ENCODE measurements at places on chromosomes 2 and 18.
A peak's percentile ranks its signal among the peaks of the same experiment; 100 is the strongest.

DNA sequence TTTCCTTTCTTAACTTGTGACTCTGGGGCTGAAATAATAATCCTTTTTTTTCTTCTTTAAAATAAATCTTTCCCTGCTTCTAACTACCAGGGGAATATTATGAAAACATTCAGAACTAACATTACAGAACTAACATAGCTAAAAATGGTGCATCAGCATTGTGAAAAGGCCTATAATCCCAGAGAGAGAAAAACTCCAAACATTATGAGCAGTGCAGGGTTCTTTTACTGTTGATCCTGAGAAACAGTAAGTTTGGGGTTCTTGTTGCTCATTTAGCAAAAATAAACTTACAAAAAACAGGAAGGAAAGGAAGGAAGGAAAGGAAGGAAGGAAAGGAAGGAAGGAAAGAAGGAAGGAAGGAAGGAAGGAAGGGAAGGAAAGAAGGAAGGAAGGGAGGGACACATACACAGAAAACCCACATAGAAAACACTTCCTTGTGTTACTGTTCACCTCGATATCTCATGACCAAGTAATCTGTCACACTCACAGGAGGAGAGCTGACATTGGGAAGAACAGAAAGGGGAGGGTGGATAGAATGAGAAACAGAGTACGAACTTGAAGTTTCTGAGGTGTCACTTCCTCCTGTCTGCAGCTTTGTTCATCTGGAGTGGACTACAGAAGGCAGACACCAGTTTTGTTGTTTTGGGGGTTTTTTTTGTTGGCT lies 18.4 kb upstream of the PIK3C3 start:
- DNase-seq, result no peak

GRCh38 chr2:209610631-209611030 lies 161.0 kb upstream of the UNC80 start:
- DNase-seq, result no peak

DNA sequence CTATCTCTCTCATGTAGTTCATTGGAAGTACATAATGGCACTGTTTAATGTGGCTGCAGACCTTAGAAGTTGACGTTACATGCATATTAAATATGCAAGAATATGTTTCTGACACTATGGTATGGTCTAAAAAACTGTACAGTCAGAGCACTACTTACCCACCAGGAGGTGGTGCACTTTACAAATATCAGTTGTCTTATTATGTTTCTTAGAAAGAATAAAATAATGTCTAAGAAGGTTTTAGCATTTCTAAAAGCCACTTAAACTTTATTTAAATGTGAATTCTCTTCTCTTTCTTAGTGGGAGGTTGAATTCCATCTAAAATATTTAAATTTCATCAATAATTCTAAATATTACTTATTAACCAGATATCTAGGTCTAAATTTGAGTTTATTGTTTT lies 4.3 kb downstream of the TMEFF2 start:
- DNase-seq, result no peak

DNA sequence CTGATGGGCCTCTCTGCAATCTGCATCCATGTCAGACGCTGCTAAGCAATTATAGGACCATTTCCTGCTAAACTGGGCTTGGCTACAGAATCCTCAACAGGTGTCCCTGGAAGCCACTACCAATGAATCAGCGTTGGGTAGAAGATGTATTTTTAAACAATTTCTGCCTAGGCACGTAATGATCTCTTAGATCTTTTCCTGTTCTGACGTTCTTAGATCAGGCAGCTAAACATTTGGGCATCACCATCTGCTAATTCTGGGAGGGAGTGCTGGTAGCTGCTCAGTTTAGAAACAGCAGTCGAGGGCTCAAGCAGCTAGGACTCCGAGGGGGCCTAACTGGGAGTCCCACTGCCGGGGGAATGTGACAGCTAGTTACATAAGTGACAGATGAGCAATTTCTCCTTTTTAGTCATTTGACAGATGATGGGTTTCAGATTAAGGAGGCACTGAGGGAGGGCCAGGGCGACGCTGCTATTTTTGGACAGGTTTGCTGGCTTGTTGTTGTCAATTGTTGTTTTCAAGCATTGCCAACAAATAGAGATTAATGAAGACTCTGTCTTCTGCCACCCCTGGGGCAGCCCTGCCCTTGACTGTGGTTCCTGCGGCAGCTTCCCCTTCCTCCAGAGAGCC lies 92.7 kb downstream of the MRO start:
- no peak for DNase-seq

- DNase-seq, result no peak
These were observed 46.2 kb upstream of the SERPINE2 start for GRCh38 chr2:224085246-224085645.

GRCh38 chr2:159882130-159882745 lies 84.2 kb upstream of the CD302 start:
- no peak for DNase-seq

- DNase-seq, result peak; percentile 19
These were observed 31.1 kb downstream of the SLC40A1 start for GRCh38 chr2:189549449-189549832.
